Sciatic nerve (tissue), 2 donors: ENCODE measurements at places on chromosomes 2 and 18. TPM values are rescaled to one million over a fixed set of nuclear protein-coding genes. Genes with fewer than 3 reads are reported as not detected.

DNA sequence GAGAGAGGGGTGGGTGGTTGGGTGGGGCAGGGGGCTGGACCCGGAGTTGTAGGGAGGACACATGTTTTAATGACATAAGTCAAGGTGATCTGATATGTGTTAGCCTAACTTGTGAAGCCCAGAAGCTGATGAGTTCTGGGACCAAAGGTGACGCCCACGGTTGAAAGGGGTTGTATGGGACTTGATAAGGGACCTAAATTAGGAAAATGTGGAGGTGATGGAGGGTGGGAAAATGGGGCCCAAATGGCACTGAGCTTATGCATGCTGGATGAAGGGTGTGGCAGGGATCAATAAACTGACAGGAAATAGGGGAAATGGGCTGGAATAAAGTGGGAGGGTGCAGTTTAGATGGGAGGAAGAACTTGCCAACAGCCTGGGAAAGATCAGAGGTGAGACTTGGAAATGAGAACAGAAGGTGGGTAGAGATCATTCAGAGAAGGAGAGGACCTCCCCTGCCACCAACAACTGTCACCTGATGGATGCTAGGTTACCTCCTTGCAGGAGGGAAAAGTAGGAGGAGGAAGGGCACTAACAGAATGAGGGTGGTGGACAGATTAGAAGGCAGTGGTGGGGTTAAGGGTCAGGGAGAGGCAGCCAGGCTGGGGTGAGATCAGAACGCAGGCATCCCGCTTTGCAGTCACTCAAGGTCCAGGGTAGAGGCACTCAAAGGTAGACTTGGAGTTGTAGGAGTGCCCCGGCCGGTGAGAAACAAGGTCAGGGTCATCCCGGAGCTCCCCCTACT is 15.3 kb downstream of the WNT10A start:
- no peak for DNase-seq

DNA sequence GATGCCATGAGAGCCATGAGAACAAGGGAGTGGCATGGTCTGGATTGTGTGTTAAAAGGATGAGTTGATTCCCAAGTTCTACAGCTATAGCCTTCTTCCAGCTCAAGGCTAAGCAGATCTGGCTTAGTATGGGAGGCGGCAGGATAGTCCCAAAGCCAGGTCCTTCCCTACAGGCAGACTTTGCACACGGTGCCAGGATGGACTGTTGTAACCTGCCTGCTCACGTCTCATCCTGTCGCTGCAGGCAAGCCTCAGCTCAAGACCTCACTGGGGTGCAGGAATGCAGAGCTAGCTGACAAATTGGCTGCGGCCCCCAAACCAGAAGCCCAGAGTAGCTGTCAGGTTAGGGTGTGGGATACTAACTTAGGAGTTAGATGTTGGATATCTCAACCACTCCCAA is 28.8 kb upstream of the IGFBP5 start:
- DNase-seq: no peak

Gene HRH4
- 0.36 TPM for total RNA-seq

Gene KLHL30
- total RNA-seq: 1.1 TPM

Gene CFAP65
- 0.18 TPM for total RNA-seq

Gene GALR1
- total RNA-seq: 0.13 TPM

Gene UBE2E3
- 64.9 TPM for total RNA-seq

Gene ASAP2
- total RNA-seq: 47.1 TPM

DNA sequence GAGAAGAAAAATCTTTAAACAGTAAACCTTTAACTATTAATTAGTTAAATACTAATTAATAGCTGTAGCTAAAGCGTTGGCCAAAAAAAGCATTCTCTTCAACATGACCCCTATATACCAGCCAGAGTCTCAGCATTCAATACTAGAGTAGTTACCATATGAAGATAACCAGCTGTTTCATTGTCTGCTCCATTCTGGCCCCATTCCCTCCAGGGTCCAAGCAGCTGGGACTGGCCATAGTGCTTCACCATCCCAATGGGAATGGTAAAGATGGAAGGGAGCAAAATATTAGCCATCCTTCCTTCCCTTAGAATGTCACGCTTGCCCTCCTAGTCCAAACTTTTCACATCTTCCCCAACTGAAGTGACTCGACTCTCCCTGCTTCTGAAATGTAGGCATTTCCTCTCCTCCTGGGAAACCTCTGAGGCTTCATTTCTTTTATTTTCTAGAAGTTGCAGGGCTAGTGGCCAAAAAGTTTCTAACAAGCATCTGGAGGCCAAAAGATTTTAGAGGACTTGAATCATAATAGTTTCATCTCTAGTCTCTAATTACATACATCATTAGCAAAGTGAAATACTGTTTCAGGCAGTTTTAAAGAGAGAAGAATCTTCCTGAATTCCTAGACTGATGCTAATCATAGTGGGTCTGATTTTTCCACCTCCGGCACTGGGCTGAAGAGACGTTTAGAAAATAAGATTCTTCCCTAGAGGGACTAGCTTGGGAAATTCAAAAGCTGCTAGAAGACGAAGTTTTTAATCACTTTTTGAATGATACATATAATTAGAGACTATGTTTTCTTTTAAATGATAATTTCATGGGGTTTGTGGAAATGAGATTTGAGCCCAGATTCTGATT is 52.7 kb downstream of the CCDC68 start:
- DNase-seq: no peak

- DNase-seq: no peak
These were observed 230.1 kb upstream of the PXDN start for GRCh38 chr2:1974397-1974796.

Gene THSD7B
- total RNA-seq: 9.4 TPM

GRCh38 chr2:19416784-19417684 is 58.6 kb upstream of the OSR1 start:
- no peak for DNase-seq
